ENCODE measurements at places on chromosomes 3 and 15.

DNA sequence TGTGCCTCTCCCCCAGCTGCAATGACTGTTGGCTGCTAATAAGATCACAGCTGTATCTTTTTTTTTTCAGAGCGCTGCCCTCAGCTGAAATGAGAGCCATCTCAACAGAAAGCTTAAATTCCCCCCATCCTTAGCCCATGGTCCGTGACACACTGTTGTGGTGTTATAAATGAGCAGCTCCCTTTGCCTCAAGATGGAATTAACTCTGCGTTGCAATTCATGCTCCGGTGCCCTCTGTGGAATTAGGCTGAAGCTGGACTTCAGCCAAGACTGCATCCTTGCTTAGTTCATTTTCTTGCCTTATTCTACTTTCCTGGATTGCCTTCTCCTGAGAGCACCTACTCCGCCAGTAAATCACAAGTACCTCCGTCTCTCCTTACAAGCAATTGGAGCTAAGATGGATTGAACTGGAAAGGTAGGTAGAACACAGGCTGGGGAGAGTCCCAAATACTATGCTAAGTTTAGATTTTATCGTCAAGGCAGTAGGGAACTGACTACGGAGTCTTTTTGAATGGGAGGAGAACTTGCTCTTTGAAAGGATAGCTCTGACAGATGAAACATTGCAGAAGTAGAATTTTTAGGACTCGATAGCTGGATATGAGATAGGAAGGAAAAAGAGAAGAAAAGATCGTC lies 39.0 kb upstream of the THRB start:
- no peak for DNase-seq

GRCh38 chr15:98850961-98851572 lies 156.5 kb downstream of the PGPEP1L start:
- peak; percentile 51 for DNase-seq

DNA sequence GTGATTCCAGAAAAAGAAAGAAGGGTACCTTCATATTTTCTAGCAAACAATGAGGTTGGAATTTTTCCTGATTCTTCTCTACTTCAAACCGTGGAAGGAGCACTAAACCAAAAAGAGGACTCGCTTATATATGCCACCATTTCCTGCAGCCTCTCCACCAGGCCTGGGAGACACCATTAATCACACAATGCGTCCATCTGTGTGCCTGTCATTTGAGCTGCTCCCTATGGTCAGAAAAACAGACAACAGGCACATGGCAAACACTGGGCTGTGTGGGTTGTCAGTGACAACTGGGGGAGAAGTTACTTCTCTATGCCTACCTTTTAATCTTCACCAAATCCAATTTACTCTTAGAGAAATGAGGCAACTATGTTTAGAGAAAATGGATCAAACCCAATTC lies 71.9 kb downstream of the NR2F2 start:
- no peak for DNase-seq

- DNase-seq = no peak
Observed at GRCh38 chr3:12568747-12569146, 11.9 kb downstream of the MKRN2 start.

- DNase-seq = no peak
Observed at GRCh38 chr3:85591451-85591850, 632.7 kb downstream of the CADM2 start.

All from NCI-H748 treated with DMSO at 0.1 percent for 48 hours (cell line).